ENCODE measurements at places on chromosomes 3 and 15. TPM values are rescaled to one million over a fixed set of nuclear protein-coding genes. Genes with fewer than 3 reads are reported as not detected.

Gene GALNT15
- total RNA-seq: 18.8 TPM

Gene PIF1
- total RNA-seq: 14.7 TPM

Gene XCR1
- not detected for total RNA-seq

Gene PARP15
- total RNA-seq: 0.07 TPM

DNA sequence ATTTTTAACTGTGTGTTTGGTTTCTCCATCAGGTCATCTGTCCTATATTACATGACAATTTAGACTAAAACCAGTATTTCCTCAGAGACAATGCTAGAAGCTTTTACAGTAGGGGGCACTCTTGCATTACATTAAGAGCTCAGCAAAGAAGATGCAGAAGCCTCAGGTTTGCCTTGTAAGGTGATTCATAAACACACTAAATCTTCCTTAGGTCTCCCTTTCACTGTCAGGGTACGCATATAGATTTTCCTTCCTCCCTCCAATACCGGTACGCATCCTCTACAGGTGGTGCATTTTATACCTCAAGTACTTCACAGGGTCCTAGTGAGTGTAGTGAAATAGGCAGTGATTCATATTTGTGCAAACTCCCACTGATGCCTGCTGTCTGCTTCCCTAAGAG lies 46.5 kb downstream of the CD86 start:
- peak; percentile 3 for DNase-seq

DNA sequence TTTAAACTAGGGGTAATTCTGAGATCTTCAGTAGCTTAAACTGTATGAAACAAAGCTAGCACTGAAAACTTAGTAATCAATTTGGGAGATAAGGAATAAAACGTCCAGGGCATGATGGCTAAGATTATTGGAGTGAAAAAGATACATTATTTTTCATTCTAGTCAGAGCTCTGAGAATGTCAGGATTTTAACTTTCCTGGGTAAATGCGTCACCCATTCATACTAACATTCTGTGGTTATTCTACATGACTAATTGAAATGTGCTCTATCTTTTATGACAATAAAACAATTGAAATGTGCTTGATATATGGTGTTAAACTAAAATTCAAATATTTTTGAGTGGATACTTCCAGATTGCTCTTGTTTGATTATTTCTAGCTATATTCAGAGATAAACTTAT lies 626.0 kb downstream of the EDEM1 start:
- DNase-seq: no peak

DNA sequence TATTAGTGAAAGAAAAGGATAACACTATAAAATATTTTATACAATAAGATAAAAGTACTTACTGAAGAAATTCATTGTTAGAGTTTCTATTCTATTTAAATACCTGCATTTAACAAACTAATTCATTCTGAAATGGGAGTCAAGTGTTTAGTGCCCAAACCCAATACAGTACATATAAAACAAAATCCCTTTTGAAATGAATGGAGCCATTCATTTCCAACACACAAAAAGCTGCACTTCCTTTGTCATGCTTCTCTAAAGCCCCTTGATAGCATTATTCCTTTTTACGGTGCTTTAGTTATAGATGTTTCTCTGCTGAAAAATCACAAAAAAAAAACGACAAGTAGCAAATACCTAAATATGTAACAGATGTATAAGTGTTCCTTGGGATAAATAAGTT lies 596.3 kb downstream of the ZIC1 start:
- DNase-seq: no peak

GRCh38 chr3:100525753-100526612 lies 33.6 kb downstream of the TMEM45A start:
- peak; percentile 27 for DNase-seq

DNA sequence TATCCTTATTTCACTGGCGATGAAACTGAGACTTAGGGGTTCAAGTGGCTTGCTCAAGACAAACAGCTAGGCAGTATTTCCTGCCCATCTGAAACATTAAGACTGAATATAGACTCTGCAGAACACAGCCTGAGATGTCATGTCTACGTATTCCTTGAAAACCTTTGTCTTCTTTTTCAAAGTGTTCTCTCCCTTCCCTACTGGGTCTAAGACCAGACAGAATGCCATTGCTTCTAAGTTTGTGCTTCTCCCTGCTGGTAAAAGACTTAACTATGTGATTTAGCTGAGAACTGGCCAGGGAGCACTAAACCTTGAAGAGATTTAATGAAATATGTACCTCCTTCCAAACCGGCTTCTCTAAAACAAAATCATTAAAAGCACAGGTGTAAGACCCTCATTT lies 9.9 kb downstream of the BCL6 start:
- no peak for DNase-seq

Measured in pulmonary artery endothelial cell (primary cell).